ENCODE measurements at places on chromosomes 16 and 17.

DNA sequence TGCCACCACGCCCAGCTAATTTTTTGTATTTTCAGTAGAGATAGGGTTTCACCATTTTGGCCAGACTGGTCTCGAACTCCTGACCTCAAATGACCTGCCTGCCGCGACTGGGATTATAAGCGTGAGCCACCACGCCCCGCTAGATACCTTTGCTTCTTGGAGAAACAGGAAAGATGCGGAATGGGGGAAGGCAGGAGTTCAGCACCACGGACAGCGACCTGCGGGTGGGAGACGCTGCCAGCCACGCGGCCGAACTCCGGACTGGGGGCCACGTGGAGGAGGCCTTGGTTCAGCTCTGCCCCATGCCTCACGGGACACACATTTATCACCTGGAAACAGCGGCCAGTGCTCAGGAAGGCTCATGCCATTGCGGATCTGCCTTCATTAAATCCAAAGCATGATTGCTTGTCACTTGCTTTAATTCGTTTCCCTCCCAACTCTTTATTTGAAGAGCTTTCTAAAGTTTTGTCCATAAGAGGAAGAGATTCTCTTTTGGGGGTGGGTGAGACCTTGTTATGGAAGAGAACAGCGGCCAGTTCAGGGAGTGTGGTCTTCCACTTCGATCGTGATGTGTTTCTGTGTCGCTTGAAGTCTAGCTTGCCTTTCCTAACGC is 219.9 kb downstream of the ENGASE start:
- DNase-seq = peak; percentile 35

- DNase-seq = no peak
Observed at GRCh38 chr17:57605675-57606105, 139.4 kb downstream of the CCDC182 start.

DNA sequence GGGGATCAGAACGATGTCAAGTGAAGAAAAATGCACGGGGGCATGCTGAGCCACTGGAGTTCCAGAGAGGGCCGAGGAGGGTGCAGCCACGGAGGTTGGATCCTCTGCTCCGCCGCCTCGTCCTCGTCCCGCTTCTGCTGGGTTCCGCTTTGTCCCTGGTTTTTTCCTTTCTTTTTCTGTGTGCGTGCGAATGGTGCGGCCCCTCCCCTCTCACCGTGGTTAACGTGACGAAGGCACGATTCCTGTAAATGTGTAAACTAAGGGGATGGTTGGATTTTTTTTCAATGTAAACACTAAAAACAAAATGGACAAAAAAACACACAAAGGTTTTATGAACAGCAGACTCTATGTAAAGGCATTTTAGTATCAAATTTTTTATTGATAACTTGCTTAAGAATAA is 46.7 kb downstream of the ACTG1 start:
- DNase-seq = no peak

- DNase-seq = peak; percentile 53
Observed at GRCh38 chr17:50956750-50957523, 90.8 kb upstream of the TOB1 start.

- no peak for DNase-seq
Observed at GRCh38 chr16:734208-734980, 6.4 kb downstream of the CIAO3 start.

- no peak for DNase-seq
Observed at GRCh38 chr17:8894202-8894671, 26.8 kb upstream of the PIK3R6 start.

GRCh38 chr16:20956319-20956718 is 55.7 kb downstream of the LYRM1 start:
- DNase-seq = no peak

DNA sequence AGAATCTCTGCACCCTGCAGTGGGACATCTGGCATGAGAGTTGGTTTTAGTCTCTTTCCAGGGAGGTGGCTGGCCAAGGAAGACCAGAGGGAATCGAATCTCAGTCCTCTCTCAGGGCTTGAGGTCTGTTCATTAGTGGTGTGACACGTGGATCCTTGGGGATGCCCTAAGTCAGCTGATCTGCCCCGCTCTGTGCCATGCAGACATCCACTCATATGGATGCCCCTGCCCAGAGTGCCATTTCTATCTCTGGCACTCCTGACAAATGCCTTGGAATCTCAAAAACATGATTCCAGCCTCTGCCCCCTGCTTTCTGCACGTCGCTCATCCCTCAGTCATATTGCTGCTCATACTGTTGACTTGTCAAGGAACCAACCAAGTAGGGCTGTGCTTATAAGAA is 38.8 kb downstream of the WSCD1 start:
- no peak for DNase-seq

DNA sequence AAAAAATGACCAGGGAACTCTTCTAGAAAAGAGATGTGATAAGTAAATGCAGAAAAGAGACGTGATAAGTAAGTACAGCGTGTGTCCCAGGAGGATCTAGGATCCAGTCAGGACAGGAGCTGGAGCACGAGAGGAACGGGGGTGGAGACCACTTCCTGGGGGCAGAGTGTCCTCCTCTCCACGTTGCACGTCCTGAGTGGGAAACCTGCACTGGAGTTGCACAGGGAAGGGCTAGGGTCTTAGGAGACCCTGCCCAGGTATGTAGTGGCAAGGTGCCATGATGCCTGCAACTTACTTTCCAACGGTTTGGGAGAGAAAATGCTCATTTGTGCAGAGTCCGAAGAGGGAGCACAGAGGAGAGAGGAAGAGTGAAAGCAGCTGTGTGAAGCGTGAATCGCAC is 55.8 kb downstream of the RNF213 start:
- DNase-seq = no peak

DNA sequence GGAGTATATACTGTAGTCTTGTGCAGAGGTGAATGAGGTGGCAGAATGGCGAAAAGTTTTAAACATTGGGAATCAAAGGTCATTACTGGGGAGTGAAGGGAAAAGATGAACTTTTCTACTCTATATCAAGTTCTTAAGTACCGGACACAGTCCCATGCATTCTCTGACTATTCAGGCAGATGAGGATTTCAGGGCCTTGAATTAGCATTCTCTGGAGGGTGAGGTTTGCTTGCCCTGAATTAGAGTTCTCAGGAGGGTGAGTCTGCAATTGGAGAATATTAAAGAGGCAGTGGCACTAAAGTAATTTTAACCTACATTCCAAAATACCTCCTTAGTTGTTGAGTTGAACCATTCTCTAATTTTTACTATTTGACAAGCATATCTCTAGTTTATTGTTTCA is 9.1 kb downstream of the PSMD11 start:
- no peak for DNase-seq

DNA sequence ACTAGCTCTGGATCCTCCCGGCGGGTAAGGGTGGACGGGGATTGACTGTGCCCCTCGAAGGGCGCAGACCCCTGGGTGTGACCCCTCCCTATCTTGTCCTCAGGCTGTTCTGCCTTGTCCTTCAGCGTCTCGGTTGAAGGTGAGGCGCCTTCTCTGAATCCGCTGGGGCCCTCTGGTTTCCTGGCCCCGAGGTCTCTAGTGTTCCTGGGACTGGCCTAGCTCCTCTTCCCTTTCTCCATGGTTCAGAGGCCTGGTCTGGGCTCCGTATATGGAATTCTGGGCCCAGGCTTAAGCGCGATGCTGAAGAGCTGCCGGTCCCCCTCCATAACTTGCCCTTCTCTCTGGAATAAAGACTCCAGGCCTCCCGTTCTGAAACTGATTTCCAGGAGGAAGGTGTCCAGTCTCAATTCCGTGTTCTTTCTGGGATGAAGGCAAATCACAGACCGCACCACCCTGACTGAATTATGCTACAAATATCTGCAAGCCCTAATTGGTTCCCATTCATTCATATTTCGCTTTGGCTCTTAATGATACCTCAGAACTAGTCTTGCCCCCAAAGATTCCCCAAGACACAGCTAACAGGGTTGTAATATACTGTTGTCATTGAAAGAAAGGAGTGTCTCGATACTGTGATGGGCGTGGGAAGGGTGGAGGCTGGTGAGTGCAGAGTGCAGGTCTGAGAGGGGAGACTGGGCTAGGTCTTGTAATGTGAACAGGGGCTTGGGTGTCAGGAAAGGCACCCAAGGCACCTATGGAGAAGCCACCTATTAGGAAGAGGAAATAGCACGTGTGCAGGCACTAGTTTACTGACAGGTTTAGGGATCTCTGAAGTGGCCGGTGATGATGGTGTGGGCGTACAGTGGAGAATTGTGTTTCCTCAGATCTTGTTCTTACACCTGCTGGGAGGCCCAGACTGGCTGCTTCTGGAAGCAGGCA is 851 bp downstream of the EDC4 start:
- DNase-seq = no peak

DNA sequence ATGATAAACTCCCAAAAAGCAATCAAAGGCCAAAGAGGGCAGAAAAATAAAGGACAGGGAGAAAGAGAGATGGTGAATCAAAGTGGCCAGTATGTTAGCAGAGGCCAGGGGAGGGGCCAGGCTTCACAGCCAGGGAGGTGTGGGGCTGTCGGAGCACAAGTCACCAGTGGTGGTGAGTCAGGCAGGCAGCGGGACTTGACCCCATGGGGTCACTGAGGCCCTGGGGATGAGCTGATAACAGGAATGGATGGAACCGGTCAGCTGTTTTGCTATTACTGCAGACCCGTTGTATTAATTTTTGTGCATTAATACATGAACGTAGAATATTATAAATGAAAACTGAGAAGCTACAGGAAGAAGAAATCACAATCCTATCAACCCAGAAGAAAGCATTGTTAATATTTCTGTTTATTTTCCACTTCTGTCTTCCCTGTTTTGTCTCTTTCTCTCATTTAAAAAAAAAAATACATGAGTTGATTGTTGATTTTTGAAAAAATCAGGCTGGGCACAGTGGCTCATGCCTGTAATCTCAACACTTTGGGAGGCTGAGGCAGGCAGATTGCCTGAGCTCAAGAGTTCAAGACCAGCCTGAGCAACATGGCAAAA is 106.9 kb downstream of the SOCS1 start:
- DNase-seq = no peak

GRCh38 chr17:7308625-7309433 is 1.4 kb downstream of the EIF5A start:
- peak; percentile 80 for DNase-seq

Measured in activated T-helper 2 cell treated with anti-CD3 and anti-CD28 coated beads, Interferon-gamma antibody, Interleukin-2, Interleukin-4, amounts not matched to agents 10 μg/mL and 5 μg/mL and 100 μg/mL, durations not matched to agents 14 hours and 24 hours and 36 hours (primary cell).